ENCODE measurements at places on chromosomes 12 and 14. TPM values are rescaled to one million over a fixed set of nuclear protein-coding genes. Genes with fewer than 3 reads are reported as not detected.

The GCH1 gene
- 2.1 TPM for total RNA-seq

The TCL1A gene
- total RNA-seq = not detected

The BEGAIN gene
- 0.79 TPM for total RNA-seq

The OLR1 gene
- total RNA-seq = 0.64 TPM

The SERPINA10 gene
- total RNA-seq = not detected

The DNAH10 gene
- 0.25 TPM for total RNA-seq

The TDRD9 gene
- 2.2 TPM for total RNA-seq

DNA sequence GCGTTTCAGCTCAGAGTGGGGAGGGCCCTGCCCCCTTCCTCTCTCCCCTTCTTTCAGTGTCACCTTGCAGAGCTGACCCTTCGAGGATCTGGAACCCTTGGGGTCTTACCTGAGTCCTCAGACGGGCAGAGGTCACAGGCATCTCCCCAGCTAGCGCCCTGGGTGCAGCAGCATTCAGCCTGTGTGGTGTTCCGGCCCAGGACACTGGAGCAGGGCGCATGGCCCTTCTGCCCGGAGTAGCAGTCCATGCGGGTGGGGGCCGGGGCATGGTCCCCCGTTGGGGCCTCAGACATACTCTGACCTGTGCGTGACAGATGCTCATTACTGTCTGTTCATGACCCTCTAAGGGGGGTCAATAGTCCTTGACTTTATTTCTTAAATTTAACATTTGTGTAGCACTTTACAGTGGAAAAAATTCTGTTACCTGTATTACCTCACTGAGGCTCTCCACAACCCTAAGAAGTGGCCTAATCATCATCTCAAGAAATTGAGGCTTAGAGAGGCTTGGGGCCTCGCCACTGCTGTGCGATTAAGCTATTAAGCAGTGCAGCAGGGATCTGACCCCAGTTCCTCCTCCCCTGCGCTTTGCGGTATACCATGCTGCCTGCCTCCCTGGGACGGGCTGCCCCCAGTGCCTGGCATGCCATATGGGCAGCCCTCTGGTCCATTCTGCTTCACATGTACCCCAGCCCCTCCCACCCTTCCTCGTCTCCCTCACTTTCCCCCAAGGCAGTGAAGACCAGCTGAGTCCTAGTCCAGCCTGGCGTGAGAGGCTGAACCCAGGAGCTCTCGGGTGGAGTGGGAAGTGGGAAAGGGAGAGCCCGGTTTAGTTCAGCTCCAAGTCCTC is 11.5 kb downstream of the ISCA2 start:
- no peak for DNase-seq

- no peak for DNase-seq
Measured at GRCh38 chr14:57089901-57090300, 178.8 kb downstream of the EXOC5 start.

DNA sequence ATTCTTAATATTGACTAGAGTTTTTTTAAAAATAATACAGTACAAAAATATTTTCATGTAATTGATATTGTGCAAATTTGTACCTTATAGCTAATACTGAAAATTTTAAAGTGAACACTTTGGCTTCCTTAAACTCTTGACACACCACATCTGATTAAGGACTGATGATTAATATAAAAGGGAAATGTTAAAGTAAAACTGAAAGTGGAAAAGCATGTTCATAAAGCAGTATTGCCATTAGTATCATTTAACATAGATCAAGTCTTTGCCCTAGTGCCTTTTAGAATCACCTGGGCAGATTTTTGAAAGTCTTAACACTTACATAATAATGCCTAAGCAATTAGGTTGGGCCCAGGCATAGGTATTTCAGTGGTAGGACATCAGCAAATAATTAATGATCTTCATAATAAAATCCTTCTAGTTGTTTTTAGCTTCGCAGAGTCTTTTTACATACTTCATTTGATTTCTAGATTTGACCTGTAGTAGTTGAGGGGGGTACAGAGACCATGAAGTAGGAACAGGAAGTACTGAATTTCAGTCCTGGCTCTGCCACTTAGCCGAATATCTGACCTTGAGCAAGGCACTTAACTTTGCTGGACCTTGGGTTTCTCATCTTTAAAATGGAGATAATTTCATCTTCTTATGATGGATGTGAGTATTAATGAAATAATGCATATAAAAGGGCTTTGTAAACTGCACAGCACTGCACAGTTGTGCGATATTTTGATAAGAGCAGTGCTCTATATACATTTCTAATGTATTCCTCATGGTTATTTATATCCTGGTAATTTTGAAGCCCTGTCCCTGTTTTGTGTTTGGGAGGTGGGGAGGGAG is 43.7 kb downstream of the MARK3 start:
- DNase-seq = no peak

GRCh38 chr12:113684053-113684907 is 212.6 kb upstream of the LHX5 start:
- no peak for DNase-seq

DNA sequence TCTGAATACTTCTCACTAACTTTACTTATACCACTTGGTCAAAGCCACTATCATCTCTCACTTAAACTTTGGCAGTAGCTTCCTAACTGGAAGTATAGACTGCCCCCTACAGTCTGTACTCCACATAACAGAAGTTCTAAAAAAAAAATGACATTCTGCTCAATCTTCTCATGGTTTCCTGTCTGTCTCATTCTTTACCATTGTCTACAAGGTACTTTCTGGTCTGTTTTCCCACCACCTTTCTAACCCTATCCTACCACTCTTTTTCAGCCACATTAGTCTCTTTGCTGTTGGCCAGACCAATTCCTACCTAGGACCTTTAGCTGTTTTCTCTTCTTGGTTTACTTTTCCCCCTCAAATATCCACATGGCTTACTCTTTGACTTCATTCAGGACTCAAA is 14.7 kb downstream of the CPSF6 start:
- no peak for DNase-seq

- peak; percentile 79 for DNase-seq
Measured at GRCh38 chr12:95548539-95549391, 2.5 kb downstream of the USP44 start.

GRCh38 chr12:98446682-98447081 is 68.7 kb upstream of the TMPO start:
- DNase-seq = no peak

DNA sequence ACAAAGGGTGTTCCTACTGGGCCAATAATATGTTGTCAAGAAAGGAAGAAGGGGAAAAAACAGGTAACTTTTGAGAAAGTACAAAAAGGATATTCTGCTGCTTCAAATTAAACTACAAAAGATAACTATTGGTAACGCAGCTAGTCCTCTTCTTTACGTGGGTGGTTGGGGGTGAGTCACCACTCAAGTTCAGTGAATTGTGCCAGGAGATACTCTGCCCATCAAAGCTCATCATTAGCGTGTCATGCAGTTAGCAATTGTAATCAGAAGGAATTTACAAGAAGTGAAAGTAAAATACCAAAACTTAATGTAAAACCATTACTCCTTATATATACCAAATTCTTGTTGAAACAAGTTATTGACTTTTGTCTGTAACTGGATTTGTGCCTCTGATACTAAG is 342.0 kb downstream of the NPAS3 start:
- no peak for DNase-seq

GRCh38 chr12:86551146-86551571 is 295.0 kb upstream of the MGAT4C start:
- peak; percentile 38 for DNase-seq

DNA sequence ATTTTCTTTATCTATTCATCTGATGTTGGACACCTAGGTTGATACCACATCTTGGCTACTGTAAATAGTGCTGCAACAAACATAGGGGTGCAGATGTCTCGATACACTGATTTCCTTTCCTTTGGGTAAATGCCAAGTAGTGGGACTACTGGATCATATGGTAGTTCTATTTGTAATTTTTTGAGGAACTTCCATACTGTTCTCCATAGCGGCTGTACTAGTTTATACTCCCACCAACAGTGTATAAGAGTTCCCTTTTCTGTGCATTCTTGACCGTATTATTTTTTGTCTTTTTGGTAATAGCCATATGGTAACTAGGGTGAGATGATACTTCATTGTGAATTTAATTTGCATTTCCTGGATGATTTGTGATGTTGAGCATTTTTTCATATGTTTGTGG is 71.8 kb downstream of the LRP6 start:
- no peak for DNase-seq

- DNase-seq = no peak
Measured at GRCh38 chr12:61780435-61780834, 479.8 kb upstream of the USP15 start.

DNA sequence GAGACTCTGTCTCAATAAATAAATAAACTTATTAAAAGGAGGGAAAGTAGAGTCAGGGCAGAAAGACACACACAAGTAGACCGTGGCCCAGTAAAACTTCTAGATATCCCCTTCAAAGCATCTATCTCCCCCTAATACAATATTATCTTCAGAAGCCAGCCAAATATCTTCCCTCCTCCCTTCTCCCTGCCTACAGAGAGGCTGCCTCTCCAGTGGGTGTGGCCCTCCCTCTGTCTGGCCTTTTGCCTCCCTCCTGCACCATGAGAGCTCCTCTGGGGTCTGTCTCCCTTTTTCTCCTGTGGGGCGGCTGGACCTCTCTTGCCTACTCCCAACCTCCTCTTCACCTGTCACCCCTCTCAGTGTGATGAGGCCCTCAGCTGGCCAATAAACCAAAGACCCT is 139.2 kb downstream of the EGLN3 start:
- DNase-seq = no peak

DNA sequence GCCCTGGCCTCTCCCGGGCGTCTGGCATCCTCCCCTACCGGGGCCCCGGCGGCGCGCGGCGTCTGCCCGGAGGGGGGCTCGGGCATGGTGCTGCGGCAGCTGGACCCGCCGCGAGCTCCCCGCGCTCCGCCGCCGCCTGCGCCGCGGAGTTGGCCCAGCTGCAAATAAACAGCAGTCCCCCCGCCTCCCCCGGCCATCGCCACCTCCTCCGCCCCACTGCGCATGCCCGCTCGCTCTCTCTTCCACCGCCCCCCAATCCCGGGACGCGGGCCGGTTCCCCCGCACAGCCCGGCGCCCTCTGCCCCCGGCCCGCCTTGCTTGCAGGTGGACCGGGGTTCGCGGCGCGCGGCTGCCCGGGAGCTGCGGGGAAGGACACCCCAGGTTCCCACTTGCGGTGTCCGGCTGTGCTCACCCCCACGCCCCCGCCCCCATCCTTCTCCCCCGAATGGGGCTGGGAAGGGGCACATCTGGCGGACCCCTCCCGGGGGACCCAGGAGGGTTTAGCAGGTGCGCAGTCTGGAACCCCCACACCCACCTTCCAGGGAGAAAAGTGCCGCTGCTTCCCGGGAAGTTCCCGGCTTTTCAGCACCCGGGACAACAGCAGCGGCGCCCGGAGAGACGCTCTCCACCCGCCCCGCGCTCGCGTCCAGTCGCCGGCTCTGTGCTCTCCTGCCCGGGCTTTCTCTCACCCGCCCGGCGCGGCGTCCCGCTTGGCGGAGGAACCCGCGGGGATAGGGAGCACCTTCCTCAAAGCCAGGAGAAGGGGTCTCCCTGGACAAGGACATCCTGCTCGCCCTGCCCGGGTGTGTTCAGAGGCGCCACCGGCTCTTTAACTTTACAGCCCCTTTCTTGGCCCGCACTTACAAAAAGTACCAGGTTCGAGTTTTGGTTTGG is at the start of gene TMTC1:
TMTC1 (minus strand) TSS at position 170 of the 894 bp plus-strand sequence. CDS start 191 bp downstream, outside the sequence.
- DNase-seq = peak; percentile 93

DNA sequence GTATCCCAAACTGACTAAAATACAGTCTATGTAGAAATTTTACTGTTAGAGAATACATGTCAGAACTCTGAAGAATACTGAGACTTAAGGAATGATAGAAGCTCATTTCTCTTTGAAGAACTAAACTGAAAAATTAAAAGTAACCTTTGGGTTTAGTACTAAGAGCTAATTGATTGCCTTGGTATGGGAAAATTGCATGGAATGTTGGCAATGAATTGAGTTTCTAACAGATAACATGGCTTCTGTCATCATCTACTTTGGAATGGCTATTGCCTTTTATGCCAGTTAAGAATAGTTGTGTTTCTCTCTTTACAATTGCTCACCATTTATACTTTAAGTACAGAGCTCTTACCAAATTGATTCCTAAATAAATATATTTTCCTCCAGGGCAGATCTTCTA is 308.8 kb upstream of the SYT1 start:
- no peak for DNase-seq

GRCh38 chr12:80064269-80064668 is 35.1 kb upstream of the OTOGL start:
- DNase-seq = no peak

- DNase-seq = no peak
Measured at GRCh38 chr12:52038447-52038846, 12.8 kb upstream of the NR4A1 start.

DNA sequence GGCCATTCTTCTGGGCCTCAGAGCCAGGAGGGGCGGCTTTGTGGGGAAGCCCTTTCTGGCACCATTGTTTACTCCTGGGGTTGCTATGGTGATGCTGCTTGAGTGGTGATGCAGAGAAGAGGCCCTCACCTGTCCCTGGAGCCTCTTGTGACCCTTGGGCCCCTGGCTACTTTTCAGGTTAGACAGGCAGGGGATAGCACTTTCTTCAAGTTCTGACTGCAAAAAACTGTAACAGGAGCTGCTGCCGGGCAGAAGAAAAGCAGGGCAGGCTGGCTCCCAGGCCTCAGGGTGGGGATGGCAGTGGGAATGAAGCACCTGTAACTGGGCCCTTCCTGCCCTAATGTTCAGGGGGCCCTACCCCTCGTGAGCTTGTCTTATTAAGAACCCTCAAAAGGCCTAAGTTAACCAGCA is at the start of gene TEX52:
TEX52 (minus strand) TSS at position 19 of the 411 bp plus-strand sequence; CDS start at position 6, 13 bp downstream.
- no peak for DNase-seq

- DNase-seq = no peak
Measured at GRCh38 chr12:26623136-26623535, 209.9 kb downstream of the ITPR2 start.

- DNase-seq = no peak
Measured at GRCh38 chr12:3493859-3494176, 2.8 kb downstream of the PRMT8 start.

GRCh38 chr14:34713681-34714319 is 593 bp downstream of the CFL2 start:
- DNase-seq = peak; percentile 41

- DNase-seq = no peak
Measured at GRCh38 chr12:58969237-58969636, 48.9 kb upstream of the LRIG3 start.

- no peak for DNase-seq
Measured at GRCh38 chr14:63383776-63384367, 65.1 kb upstream of the GPHB5 start.

- no peak for DNase-seq
Measured at GRCh38 chr12:29844667-29845066, 60.9 kb upstream of the TMTC1 start.
